ENCODE measurements at places on chromosomes 2 and 18. TPM values are rescaled to one million over a fixed set of nuclear protein-coding genes. Genes with fewer than 3 reads are reported as not detected.

DNA sequence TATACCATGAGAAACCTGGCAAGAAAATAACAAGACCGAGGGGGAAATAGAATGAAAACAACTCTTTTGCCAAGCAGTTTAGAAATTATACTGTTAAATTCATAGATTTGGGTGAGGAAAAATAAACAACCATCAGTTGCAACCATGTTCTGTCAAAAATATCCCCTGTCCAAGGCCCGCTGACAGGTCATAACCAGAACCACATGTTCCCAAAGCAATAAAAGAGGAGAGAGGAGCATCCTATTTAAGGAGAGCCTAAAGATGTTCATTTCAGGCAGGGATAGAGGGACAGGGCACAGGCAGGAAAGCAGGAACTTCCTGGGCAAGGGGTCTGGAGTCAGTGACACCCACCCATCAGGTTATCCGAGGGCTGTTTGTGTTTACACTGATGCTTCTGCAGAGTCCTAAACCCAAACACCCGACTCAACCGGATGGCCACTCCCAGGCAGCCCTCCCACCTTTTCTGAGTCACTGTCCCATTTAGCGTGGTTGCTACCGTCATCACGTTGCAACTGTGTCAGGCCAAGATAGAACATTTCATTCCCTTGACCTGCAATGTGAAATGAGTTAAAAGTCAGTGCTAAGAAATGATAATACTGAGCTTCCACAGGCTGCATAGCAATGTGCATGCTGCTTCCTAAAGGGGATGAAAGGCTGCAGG is 468.3 kb upstream of the RAB12 start:
- DNase-seq, result no peak

Gene ALLC
- not detected for total RNA-seq

GRCh38 chr18:43680096-43680495 is 402.8 kb upstream of the SYT4 start:
- DNase-seq, result no peak

- DNase-seq, result no peak
Observed at GRCh38 chr2:36561237-36561944, 36.6 kb downstream of the FEZ2 start.

Gene FAM168B
- 97.6 TPM for total RNA-seq

DNA sequence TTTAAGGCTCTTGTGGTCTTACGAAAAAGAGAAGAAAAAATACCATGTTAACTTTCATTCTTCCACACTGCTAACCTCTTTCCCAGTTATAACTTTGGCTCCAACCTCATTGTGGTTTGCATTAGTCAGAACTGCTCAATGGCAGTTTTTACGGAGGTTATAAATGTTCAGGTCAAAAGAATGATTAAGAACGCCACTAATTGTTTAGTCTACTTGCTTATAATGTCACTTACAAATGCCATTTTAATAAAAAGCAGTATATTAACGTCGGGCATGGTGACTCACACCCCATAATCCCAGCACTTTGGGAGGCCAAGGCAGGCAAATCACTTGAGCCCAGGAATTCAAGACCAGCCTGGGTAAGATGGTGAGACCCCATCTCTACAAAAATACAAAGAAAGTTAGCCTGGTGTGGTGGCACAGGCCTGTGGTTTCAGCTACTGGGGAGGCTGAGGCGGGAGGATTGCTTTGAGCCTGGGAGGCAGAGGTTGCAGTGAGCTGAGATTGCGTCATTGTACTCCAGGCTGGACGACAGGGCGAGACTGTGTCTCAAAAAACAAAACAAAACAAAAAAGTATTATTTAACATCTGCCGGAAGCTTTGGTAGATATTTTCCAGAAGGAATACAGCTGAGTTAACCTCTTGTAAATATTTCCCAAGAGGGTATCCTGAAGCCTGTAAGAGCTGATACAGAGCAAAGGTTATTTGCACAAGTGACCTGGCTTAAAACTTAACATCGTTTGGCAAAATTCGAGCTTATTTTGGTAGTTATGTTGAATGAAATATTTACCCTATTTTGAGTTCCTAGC is 5.1 kb downstream of the AGPS start:
- no peak for DNase-seq

Gene COLEC12
- total RNA-seq, result 0.04 TPM

Gene MBOAT2
- 3.2 TPM for total RNA-seq

DNA sequence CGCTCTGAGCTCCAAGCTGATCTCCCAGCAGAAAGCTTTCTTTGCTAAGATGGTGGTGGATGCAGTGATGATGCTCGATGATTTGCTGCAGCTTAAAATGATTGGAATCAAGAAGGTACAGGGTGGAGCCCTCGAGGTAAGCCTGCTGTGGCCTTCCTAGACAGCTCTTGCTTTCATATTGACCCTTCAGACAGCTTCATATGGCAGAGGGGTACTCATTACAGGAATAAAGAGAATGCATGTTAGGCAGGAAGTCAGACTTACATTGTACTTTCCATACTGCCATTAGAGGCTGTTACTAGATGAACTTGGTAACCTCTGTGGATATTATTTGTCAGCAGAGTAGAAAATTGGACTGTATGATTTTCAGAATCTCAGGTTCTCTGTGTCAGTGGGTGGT is 10.5 kb downstream of the CCT7 start:
- no peak for DNase-seq

- DNase-seq, result no peak
Observed at GRCh38 chr2:156481312-156481711, 45.1 kb downstream of the GPD2 start.

- no peak for DNase-seq
Observed at GRCh38 chr2:240955306-240956170, 42.9 kb upstream of the SNED1 start.

Gene PROM2
- 0.46 TPM for total RNA-seq

GRCh38 chr2:36458106-36458505 is 102.5 kb downstream of the CRIM1 start:
- no peak for DNase-seq

GRCh38 chr2:39874236-39874635 is 95.2 kb upstream of the THUMPD2 start:
- no peak for DNase-seq

- DNase-seq, result peak; percentile 17
Observed at GRCh38 chr2:216006164-216006663, 7.1 kb downstream of the MREG start.

DNA sequence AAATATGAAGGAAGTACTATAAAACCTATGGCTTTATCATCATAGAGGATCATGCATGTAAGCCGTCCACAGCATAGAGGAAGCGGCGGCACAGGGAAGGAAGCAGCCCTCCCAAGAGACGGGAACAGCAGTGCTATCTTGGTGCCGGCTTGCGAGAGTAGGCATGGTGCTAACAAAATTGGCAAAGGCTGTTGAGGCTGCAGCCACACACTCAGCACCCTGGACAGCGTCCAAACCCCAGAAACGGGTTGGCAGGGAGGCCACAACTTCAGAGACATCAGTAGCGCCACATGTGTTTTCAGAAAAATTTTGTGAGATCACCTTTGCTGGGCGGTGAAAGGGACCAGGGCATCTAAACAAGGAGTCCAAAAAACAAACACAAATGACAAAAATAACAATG is 37.7 kb downstream of the NETO1 start:
- DNase-seq, result no peak

GRCh38 chr18:9017167-9017904 is 85.2 kb upstream of the NDUFV2 start:
- DNase-seq, result peak; percentile 52

- no peak for DNase-seq
Observed at GRCh38 chr2:133139847-133140533, 428.3 kb downstream of the NCKAP5 start.

DNA sequence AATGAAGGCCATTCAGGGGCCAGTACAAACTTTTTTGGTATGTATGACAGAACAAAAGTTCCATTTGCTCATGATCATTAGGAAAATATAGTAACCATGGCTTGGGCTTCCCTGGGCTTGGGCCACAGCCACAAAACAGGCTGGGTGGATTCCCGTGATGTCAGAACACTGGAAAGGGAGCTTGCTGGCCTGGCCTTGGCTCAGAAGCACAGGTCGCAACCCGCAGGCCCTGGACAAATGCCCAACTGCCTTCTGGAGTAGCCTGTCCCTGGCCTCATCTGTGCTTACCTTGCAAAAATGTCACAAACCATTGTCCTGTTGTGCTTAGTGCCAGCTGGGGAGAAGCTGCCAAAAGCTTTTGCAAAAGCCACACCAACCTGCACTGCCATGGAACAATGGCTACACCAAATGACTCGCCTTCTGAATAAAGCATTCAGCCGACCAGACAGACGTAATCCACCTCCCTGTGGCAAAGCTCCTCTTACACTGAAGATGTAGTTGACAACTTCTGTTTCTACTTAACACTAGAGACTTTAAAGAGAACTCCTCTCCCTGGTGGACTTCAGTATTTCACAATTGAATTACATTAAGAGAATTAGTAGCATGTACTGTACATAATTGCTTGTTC is 125.5 kb downstream of the ANKRD44 start:
- no peak for DNase-seq

Gene GALR1
- not detected for total RNA-seq

GRCh38 chr2:195496991-195497390 is 160.0 kb upstream of the SLC39A10 start:
- DNase-seq, result no peak

Gene CXCR1
- not detected for total RNA-seq

- no peak for DNase-seq
Observed at GRCh38 chr18:4172196-4173100, 282.7 kb downstream of the DLGAP1 start.

GRCh38 chr2:120546048-120546864 is 189.4 kb upstream of the GLI2 start:
- no peak for DNase-seq

DNA sequence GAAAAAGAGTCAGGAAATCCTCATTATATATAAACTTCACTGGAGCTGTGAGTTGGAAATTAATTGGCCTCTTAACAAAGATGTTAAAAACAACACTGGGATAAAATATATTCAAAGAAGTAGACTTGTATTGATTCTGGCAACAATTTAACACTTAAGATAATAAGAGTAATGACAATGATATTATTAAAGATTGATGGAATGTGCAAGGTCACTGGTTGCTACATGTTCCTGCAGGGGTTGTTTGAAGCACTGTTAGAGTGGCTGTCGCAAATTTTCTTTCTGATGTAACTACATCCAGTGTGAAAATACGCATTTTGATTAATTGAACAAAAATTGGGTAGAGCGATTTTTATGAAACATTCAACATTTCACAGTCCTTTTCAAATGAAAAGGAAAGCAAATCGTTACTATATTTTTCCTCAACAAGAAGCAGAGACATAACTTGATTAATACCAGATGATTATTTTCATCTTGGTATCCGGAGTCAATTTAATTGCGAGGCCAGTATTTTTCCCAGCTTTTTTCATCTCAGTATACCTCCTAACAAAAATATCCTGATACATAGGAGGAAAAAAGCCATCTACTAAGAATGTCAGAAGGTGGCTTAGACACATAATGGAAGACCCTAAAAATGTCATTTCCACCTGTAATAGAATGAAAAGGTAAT is 6.1 kb downstream of the PTGR3 start:
- DNase-seq, result no peak

Gene EPHA4
- 10.2 TPM for total RNA-seq

Gene FEV
- not detected for total RNA-seq

Gene MPHOSPH10
- total RNA-seq, result 57.8 TPM

- DNase-seq, result no peak
Observed at GRCh38 chr2:212114489-212114888, 424.1 kb downstream of the ERBB4 start.

- DNase-seq, result peak; percentile 60
Observed at GRCh38 chr2:29010946-29011345, 29.8 kb downstream of the TOGARAM2 start.

All from CD8-positive, alpha-beta memory T cell (primary cell).